ENCODE measurements at places on chromosomes 1 and 21. TPM values are rescaled to one million over a fixed set of nuclear protein-coding genes. Genes with fewer than 3 reads are reported as not detected.

The IL19 gene
- not detected for total RNA-seq

The EPHB2 gene
- total RNA-seq = 7.5 TPM

DNA sequence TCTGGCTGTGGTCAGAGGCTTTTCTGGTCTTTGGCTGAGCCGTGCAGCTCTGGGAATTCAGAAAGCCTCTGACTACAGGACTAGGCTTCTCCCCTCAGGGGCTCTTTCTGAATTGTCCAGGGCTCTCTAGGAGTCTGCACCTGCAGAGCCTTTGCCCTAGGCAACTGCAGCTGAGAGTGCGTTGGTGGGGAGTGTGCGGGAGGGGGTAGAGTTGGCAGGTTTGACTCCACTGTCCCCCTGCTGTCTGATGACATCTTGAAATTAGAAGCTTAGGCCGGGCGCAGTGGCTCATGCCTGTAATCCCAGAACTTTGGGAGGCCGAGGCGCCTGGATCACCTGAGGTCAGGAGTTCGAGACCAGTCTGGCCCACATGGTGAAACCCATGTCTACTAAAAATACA, 32.9 kb downstream of the KIAA1614 start:
- DNase-seq = no peak
- H3K27ac ChIP-seq = no peak overlapping the region
- H3K4me3 ChIP-seq = no peak overlapping the region
- no peaks in the 10 kb centered on the region for H3K36me3 ChIP-seq
- no peaks in the 10 kb centered on the region for H3K4me1 ChIP-seq

DNA sequence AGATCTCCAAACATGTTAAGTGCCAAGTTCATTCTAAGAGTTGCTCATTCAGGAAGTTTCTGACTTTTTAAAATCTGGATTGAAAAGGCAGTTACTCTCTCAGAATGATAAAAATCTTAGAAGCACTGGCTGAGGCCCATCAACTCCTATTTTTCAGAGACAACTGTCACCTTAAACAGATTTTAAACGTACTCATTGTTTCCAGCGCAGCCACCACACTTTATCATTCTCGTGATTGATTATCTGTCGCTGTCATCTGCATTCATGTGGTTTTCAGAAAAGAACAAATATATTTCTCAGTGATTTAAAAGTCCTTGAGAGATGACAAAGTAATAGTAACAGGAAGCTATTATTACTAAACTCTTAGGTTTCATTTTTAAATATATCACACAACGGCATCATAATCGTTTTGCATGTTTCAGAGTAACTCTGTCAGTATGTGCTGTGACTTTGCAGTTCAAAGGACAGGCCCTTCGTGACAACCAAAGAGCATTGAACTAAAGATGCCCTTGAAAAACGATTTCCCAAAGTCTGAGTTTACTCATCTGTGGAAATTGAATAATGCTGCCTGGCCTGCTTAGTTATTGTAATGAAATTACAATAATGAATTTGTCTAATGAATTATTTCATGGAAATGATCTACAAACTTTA, 14.9 kb upstream of the KCNK1 start:
- no peak overlapping the region for H3K4me3 ChIP-seq
- H3K27ac ChIP-seq = no peak overlapping the region
- no peaks in the 10 kb centered on the region for H3K4me1 ChIP-seq
- H3K36me3 ChIP-seq = no peaks in the 10 kb centered on the region
- H3K27me3 ChIP-seq = no peaks in the 10 kb centered on the region

GRCh38 chr21:45080232-45080631, 5.9 kb downstream of the ADARB1 start:
- H3K4me1 ChIP-seq = peaks cover 13% of the 10 kb centered on the region
- no peaks in the 10 kb centered on the region for H3K36me3 ChIP-seq
- H3K27ac ChIP-seq = no peak overlapping the region

- no peak for DNase-seq
- H3K27ac ChIP-seq = no peak overlapping the region
- no peaks in the 10 kb centered on the region for H3K27me3 ChIP-seq
- no peaks in the 10 kb centered on the region for H3K36me3 ChIP-seq
Measured at GRCh38 chr1:10517677-10517982, 42.9 kb downstream of the PEX14 start.
